ENCODE measurements at places on chromosomes 2 and 18. TPM values are rescaled to one million over a fixed set of nuclear protein-coding genes. Genes with fewer than 3 reads are reported as not detected.

DNA sequence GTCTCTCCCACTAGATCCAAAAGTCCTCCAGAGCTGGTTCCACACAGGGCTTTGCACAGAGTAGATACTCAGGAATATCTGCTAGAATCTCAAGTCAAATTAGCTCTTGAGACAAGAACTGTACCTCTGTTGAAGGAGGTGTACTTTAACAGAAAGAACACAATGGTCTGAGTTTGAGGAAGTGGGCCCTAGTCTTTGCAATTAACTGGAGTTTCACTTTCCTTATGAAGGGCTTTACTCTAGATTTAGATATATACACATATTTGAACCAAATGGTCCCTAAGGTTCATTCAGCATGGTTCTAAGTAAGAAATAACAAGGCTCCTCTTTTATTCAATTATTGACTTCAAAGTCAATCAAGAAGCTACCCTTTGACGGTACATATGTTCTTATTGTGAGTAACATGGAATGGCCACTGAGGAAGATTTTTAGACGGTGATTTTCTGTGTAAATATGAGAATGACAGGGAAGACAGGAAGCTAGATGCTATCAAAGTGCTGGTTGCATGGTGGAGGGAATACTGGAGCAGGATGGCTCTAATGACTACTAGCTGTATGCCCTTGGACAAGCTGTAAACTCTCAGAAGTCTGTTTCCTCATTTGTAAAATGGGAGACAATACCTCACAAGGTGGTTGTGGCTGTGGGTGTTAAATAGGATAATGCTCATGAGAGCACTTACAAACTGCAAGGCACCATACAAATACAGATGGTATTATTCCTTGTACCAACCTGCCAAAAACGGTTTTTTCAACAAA, 73.5 kb upstream of the SERTAD2 start:
- DNase-seq = peak; percentile 33

DNA sequence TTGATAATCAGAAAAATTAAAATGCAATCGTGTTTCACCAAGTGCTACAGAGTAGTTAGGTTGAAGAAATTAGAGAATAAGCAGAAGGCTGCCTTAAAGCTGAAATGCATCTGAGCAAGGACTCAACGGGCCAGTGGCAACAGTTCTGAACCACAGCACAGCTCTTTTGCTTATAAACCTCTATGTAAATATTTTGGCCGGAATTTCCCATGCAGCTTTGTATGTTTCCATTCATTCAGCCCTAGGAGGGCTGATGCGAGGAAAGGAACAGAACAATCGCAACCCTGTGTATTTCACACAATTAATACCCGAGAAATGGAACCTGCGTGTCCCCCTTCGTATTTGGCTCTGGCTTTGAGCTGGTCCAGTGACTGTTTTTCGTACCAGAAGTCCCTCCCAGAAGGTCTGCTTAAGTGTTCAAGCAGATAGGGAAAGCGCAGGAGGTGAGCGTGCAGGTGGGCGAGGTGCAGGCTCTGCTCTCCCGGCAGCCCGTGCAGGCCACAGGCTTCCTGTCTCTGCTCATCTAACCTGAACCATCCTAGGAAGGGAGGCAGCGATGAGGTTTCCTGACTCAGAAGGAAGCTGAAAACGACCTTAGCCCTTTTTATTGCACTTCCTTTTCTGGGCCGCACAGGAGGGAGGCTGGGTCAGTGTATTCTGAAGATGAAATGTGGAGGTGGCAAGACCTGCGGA, 67.3 kb downstream of the ASB1 start:
- no peak for DNase-seq

SAP130 gene
- 3.9 TPM for total RNA-seq

- no peak for DNase-seq
Observed at GRCh38 chr2:173773076-173773475, 192.1 kb downstream of the SP3 start.

GRCh38 chr18:55550471-55550870, 37.5 kb downstream of the TCF4 start:
- no peak for DNase-seq

GRCh38 chr2:833180-833579, 117.5 kb upstream of the SNTG2 start:
- DNase-seq = no peak

GAL3ST2 gene
- not detected for total RNA-seq

GRCh38 chr2:4269885-4270284, 566.5 kb downstream of the DCDC2C start:
- DNase-seq = no peak

SIX3 gene
- not detected for total RNA-seq

GRCh38 chr2:37550190-37550589, 121.3 kb downstream of the CDC42EP3 start:
- no peak for DNase-seq

DNA sequence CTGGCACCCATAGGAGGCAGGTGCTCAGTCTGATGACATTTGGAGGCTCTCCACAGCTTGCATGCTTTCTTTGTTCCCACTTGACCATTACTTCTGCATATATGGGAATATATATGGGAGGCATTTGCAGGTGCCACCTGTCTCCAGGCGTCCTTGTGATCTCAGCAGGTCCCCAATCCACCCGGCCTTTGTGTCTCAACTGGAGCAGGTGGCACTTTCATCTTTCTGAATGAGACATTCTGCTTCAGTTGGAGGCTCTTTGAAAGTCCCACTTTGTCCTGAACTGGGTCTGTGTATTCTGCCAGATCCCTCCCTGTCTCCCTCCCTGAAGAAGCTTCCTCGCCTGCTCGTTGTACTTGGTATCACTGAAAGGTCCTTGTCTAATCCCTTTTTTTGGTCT, 318.1 kb upstream of the EPAS1 start:
- DNase-seq = no peak

DNA sequence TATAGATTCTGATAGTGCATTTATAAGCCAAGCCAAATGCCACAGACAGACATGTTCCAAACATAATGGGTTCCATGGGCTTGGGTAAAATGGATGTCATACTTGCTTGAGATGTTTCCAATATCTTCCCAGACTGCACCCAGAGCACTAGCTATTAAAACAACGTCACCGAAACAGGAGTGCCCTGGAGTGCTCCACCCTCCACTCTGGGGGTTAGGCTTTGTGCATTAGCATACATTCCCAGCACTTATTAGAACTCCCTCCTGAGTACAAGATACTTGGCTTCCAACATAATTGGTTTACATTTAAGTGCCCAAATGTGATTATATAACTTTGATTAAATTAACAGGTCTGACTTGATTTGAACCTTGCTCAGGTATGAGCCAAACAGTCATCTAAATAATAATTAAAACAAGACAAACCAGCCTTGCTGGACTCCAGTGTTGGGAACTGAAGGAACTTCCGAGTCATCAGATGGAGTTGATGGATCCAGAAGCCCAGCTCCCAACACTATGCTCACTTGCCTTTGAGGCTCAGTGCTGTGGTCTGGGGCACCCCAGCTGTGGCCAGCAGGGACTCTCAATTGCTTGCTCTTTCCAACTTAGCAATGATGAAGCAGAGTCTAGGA, 60.5 kb upstream of the LGALSL start:
- no peak for DNase-seq

GRCh38 chr18:67705748-67706147, 189.2 kb upstream of the DSEL start:
- DNase-seq = no peak

DNA sequence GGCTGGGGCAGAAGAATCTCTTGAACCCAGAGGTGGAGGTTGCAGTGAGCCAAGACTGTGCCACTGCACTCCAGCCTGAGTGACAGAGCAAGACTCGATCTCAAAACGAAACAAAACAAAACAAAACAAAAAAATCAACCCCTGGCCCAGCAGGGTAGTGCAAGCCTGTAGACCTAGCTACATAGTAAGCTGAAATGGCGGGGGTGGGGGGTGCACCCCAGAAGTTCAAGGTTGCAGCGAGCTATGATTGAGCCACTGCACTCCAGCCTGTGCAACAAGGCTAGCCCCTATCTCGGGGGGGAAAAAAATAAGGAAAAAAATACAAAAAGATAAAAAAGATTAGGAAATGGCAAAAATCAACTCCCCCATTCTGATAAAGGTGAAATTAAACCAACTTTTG, 6.4 kb downstream of the ATL2 start:
- DNase-seq = no peak

PLEK gene
- total RNA-seq = 0.17 TPM

DNA sequence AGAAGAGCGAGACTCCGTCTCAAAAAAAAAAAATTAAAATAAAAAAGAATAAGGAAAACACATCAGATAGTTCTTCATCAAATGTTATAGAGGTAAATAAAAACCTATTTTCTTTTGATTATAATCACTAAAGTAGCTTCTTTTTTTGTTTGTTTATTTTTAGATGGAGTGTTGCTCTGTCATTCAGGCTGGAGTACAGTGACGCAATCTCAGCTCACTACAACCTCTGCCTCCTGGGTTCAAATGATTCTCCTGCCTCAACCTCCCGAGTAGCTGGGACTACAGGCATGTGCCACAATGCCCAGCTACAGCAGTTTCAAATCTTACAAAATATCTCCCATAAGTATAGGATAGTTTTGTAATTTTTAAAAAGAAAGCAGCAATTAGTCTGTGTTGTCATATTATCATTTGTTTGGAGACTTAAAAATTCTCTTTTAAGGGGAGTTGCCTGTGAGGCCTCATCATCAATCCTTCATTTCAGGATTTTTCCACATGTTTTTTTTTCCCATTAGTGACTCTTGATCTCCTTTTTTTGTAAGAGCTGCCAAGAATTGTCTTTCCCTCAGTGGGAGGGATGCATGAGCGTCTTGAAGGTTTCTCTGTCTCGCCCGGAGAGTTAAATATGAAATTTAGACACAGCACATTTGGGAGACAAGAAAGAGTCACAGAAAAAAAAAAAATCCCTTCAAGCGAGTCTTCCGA, 275.9 kb downstream of the CDCA7 start:
- DNase-seq = no peak

SCG2 gene
- 0.05 TPM for total RNA-seq

DNA sequence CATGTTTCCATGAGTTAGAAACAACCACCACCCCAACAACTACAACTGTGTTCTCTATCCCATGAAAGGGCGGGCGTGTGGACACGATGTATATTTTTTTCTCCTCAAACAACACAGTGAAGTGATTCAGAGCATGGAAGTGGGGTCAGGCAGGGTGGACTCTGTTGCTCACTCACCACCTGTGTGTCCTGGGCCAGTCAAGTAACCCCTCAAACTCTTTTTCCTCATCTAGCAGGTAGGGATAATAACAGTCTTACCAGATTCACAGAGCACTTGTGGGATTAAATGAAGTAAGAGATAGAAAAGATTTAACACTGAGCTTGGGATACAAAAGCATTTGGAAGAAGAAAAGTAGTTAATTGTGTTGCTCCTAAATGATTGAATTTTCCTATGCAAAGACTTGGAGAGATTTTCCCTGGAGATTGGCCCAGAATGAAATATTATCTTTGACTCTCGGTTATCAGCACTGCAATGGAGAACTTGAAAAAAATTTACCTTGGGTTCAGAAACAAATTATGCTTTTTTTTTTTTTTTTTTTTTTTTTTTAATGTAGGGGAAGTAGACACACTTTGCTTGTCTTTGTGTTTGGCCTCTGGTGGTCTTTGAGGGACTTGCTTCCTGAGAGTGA, 161.9 kb upstream of the EPAS1 start:
- DNase-seq = peak; percentile 70

ZC3H6 gene
- 2.0 TPM for total RNA-seq

CD226 gene
- 1.0 TPM for total RNA-seq

GRCh38 chr18:39238981-39239660, 1673.5 kb upstream of the CELF4 start:
- no peak for DNase-seq

NCKAP5 gene
- 0.05 TPM for total RNA-seq

- no peak for DNase-seq
Observed at GRCh38 chr2:228599297-228599696, 417.8 kb upstream of the SPHKAP start.

CRYBA2 gene
- total RNA-seq = not detected

GRCh38 chr2:227793148-227793712, 20.4 kb upstream of the CCL20 start:
- DNase-seq = no peak

DNA sequence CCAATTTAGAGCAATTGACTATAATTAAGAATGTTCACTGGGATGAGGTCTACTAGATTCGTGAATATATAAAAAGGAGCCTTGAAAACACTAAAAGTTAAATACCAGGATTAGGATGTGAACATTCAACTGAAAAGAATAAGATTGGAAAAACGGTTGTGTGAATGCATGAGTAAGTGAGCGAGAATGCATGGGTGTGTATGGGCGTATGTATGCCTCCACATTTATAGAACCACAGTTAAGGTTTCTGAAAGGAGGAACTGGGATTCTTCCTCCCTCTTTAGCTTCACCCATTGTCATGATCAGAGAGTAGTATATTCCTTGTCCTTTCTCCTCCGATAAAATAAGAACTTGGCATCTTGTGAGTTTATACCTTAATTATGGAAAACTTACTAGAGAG, 151.1 kb upstream of the UBE2E3 start:
- DNase-seq = no peak

SIGLEC15 gene
- not detected for total RNA-seq

- DNase-seq = peak; percentile 54
Observed at GRCh38 chr2:224927646-224928173, 114.6 kb downstream of the DOCK10 start.

OR6B2 gene
- total RNA-seq = not detected

CRACDL gene
- 3.3 TPM for total RNA-seq

NXPH2 gene
- not detected for total RNA-seq

DNA sequence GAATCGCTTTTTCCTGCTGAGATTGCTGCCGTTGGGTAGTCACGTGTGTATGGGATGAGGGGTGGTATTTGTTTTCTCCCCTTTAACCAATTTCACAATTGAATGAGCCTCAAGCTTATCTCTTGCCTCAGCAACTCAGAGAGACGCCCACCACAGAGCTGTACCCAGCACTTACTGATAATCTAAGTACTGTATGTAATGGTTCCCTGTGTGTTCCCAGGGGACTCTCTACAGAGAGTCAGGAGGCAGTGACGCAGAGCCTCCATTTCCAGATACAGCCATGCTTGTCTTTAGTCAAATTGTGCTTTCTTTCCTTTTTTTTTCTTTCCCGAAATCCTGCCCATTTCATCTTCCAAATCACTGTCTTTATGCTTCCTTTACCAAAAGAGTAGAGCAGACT, 1102.1 kb upstream of the KLHL29 start:
- no peak for DNase-seq

- DNase-seq = no peak
Observed at GRCh38 chr2:109395494-109396201, 218.1 kb downstream of the SEPTIN10 start.

DNA sequence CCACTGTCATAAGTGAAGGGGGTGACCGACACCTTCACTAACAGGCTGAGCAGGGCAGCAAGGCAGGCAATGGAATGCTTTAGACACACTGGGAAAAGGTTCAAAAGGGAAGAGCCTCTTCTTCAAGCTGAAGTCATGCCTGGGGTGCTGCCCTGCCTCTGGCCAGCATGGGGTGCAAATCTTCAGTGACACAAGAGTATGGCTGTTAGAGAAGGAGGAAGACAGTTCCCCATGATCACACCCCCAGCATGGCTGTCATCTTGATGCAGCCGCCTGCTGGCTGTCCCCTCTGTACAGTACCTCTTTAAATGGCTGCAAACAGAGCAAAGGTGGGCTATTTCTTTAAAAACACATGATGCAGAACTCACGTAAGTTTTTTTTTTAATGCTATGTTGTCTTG, 71.9 kb downstream of the INPP4A start:
- no peak for DNase-seq

- DNase-seq = no peak
Observed at GRCh38 chr2:47043891-47044239, 111.2 kb downstream of the STPG4 start.

ABCB11 gene
- under 0.01 TPM for total RNA-seq
